Effector CD8-positive, alpha-beta T cell (primary cell): ENCODE measurements at places on chromosomes 5 and 9.

- no peak for DNase-seq
Observed at GRCh38 chr5:146644831-146645230, 128.8 kb upstream of the GPR151 start.

DNA sequence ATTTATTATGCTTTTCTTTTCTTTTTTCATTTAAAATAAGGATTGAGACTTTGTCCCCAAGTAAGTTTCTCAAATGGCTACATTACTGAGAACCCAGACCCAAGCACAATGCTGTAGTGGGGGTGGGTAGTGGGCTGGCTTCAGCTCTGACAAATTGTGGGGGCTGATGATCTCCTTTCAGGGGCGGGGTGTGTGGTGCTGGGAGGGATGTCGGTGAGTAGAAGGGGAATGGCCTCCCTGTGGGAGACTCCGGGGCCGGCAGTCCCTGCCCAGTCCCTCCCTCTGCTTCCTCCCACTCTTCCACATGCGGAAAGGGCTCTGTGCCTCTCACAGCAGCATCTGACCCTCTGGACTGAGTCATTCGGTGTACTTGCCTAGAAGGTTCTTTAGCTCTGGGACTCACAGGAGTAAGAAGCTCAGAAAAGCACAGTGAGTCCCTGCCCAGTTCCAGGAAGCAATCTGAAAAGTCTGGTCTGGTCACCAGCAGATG is 14.3 kb downstream of the CD180 start:
- no peak for DNase-seq

DNA sequence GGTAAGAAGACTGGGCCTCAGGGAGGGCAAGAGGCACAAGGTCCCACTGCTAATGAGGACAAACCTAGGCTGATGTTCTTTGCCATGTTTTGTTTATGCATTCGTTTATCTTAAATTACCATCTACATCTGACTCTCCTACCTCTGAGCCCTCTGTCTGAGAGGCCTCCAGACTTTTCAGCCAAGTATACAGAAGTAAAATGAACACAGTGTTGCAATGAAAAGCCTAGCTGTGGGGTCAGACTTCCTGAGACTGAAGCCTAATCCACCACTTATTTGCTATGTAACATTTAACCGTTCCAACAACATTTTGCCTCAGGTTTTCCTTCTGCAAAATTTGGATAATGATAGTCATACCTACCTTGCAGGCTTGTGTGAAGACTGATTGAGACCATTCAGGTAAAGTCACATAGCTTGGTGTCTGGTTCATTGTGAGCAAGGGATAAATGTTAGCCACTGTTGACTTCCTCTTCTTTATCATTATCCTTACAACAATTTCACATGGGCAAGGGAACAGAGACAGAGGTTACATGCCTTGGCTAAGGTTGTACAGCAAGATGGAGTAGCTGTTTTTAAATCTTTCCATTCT is 374.9 kb upstream of the CLINT1 start:
- no peak for DNase-seq

GRCh38 chr9:90098408-90098807 is 493.6 kb downstream of the GADD45G start:
- no peak for DNase-seq

DNA sequence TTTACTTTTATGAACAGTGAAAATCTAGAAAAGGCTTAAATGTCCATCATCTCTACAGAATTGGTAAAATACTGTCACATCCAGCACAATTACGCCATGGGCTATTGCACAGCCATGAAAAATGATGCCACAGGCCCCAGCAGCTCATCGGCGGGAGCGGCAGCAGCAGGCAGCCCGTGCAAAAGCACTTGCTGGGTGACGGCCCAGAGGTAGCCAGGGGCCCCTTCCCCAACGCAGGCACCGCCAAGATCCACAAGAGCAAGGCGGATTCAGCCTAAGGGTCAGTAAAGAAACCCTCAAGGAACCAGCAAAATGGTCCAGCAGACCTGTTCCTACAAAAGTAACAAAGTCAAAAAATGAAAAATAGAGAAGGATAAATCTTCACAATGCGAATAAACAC is 272.7 kb downstream of the AGTPBP1 start:
- no peak for DNase-seq

GRCh38 chr9:34254141-34254913 is 74.7 kb downstream of the KIF24 start:
- DNase-seq = no peak

DNA sequence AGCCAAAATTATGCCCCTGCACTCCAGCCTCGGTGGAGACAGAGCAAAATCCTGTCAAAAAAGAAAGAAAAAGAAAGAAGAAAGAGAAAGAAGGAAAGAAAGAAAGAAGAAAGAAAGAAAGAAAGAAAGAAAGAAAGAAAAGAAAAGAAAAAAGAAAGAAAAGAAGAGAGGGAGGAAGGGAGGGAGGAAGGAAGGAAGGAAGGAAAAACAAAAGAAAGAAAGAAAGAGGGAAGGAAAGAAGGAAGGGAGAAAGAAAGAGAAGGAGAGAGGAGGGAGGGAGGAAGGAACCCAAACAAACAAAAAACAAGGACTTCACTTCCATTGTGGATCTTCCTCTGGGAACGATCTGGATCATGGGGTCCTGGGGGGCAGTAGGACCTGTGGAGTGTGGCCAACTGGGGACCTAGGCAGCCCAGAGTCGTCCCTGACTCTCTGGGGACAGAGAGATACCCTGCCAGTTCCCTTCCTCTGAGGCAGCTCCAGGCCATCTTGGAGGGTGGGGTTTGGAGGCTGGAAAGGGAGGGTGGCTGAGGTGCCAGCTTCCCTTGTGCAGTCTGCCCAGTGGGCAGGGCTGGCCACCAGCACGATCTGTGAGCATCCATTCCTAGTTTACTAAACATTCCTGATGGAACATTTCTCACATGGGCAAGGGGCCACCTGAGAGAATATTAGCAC is 216.8 kb downstream of the PAX5 start:
- DNase-seq = no peak

- no peak for DNase-seq
Observed at GRCh38 chr5:30874241-30875034, 319.0 kb upstream of the CDH6 start.

GRCh38 chr5:108507631-108508030 is 125.7 kb upstream of the FBXL17 start:
- DNase-seq = no peak

DNA sequence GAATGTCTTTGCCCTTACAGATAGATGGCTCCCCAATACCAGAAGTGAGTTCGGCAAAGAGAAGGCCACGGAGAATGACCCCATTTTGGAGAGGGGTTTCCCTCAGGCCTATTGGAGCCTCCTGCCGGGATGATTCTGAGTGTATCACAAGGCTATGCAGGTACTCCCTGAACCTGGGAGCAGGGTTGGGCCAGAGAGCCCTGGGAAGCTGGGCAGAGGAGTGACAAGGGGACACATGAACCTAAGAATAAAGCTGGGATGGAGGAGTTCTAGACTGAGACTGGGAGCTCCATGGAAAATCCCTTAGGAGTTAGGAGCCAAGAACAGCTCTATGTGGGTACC is 433 bp downstream of the LEAP2 start:
- DNase-seq = no peak

DNA sequence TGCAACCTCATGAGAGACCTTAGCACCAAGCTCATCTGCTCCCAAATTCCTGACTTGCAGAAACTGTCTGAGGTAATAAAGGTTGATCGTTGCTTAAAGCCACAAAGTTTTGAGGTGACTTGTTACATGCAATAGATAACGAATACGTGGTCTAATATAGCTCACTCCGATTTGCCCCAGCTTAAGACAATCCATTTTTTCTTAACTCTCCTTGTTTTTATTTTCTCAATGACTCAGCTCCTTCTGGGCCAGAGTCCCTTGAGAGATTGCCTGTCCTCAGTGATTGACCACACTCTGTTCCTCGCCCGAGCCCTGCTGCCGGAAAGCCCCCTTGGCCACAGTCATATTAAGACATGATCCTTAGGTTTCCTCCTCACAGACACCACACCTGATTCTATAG is 63.7 kb upstream of the FANCC start:
- no peak for DNase-seq

DNA sequence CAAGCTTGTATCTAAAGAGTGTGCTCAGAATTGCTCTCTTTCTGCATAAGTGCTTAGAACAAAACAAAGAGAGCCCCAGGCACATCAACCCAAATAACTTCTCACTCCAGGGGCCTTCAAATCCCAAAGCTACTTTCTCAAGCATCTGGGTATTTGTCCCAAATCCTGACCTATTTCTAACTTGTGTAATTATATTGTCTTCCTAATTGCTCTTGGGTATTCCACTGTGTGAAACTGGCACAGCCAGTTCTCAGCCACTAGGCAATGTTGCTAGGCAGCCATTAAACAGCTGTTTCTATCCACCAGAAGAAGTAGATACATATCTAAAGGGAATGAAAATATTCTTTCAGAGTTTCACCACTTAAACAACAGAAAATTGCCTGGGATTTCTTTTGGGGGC is 198.8 kb downstream of the PRELID2 start:
- no peak for DNase-seq
